Caki2 (cell line): ENCODE measurements at places on chromosomes 7 and 10. TPM values are rescaled to one million over a fixed set of nuclear protein-coding genes. Genes with fewer than 3 reads are reported as not detected.

Gene SPAM1
- not detected in 2 replicates for total RNA-seq

DNA sequence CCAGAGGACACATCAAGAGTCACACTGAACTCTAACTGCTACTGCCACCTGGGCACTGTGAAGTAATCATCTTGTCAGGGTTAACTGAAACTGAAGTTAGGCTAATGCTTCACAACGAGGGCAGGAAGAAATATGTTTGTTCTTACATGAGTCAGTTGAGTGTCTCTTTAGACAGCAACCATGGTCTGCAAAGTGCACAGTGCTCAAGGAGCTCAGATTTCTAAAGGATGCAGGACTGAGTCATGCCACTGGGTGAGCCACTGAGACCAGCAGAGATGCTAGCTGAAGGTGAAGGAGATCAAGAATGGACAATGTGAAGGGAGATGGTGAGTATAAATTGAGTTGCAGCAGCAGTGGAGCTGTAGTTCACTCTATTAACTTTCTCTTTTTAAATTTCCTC lies 76.0 kb upstream of the CTTNBP2 start:
- no peak for DNase-seq

Gene ANXA8L1
- total RNA-seq: not detected in 2 replicates

DNA sequence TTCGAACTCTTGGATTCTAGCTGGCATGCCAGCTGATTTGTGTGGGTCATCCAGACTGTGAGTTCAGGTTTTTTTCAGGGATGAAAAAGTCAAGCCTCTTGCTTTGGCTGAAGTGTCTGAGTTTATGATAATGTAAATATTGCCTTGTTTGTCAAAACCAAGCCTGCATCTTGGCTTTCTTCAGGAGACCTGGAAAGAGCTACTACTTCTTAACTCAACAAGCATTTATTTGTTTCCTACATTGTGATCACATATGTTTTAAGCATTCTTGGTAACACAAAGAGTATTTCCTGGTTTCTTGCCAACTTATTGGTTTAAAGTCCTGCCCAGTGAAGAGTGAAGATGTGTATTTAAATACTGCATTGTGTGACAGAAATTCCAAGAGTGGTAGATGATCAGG lies 407.1 kb downstream of the LRMDA start:
- no peak for DNase-seq

- no peak for DNase-seq
Measured at GRCh38 chr7:28607855-28608193, 195.5 kb downstream of the CREB5 start.

- DNase-seq: peak; percentile 74
Measured at GRCh38 chr7:155709453-155709852, 65.0 kb downstream of the RBM33 start.

GRCh38 chr10:72800000-72800740 lies 93.4 kb upstream of the OIT3 start:
- DNase-seq: no peak

- DNase-seq: peak; percentile 46
Measured at GRCh38 chr10:69800109-69800508, 1.6 kb upstream of the COL13A1 start.

Gene VSIR
- 11.7 and 11.8 TPM in 2 replicates for total RNA-seq

DNA sequence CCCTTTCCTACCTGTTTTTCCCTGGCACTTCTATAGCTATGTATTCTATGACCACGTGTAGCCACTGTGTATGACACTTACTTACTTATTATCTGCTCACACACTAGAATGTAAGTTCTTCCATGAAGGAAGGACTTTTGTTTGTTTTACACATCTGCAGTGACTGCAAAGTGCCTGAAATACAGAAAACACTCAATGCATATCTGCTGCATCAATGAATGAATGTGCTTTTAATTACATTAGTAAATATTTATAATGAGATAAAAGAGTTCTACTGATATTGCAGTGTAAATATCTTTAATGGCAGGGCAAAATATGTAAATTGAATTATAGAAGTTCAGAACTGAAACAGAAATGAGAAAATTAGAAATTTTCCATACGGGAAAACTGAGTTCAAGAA lies 43.5 kb upstream of the CDC14C start:
- DNase-seq: no peak

Gene ELFN1
- not detected in 2 replicates for total RNA-seq

GRCh38 chr10:96863922-96864543 lies 31.9 kb downstream of the LCOR start:
- DNase-seq: peak; percentile 80

DNA sequence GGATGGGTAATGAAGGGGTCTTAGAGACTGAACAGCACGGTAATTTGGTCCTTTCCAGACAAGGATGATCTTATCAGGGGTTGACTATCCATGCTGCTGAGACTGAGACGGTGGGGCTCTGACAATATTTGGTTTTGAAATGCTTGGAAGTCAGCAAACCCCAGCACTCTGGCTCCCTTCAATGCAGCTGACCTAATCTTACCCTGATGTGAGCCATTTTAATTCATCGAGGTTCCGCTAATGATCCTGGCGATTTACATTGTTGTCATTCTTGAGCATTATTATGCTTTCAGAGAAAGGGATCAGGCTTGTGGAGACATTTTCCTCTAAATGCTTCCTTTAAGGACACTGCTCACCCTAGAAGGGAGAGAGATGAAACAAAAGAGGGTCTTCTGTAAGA lies 114.6 kb upstream of the BMPER start:
- no peak for DNase-seq

DNA sequence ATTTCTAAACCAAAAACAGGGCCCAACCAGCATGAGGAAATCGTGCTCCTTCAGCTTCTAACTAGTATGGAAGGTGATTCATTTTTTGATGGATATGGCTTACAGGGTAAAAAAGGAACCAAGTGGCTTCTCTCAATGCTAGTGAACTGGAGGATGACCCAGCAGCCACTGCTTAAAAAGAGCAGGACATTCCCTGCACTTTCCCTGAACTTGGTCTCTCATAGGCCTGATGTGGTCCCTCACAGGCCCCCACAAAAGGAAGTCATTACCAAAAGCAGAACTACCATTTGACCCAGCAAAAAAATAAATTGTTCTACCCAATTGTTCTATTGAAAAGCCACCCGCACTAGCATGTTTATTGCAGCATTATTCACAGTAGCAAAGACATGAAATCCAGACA lies 188.8 kb downstream of the CALN1 start:
- DNase-seq: no peak

DNA sequence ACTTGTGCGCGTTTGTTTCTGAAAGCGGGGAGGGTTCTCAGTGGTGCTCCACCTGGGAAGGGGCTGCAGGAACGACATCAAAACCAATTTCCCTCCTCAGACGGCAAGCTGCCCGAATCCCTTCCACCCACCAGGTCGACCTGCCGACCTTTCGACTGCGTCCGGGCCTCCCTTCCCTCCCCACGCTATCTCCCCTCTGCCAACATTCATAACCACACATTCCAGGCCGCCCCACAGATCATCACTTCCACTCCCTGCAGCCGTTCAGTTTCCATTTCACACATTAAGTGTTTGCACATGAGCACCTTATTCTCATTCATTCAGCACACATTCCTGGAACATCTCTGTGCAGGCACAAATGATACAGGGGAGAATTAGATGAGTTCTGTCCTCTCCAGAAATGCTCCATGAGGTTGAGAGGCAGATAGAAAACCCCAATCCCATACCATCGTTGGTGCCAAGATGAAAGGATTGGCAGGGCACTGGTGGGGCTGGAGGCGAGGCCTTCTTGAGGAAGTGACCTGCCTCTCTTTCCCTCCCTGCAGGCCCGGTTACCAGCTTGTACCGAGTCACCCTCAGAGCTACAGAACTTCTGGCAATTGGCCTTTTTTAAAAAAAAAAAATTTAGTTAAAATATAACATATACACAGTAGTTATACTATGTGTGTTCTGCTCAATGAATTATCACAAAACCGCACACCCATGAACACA lies 70.0 kb downstream of the MINDY4 start:
- no peak for DNase-seq

DNA sequence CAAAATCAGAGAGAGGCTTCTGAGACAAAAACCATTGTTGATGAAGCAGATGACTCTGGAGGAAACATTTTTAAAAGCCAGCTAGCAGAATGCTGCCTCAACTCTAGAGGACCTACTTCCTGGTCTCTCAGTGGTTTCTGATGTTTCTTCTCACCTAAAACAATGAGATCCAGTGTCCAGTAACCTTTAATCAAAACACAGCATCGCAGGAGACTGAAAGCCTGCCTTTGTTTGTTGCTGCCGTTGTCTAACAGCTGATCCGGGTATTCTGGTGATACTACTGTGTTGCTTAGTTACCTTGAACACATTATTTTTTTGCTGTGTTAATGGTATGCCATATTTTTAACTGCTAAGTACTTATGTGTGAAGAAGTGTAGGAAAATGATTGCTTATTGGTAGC lies 70.9 kb downstream of the WIPF3 start:
- no peak for DNase-seq
